Foreskin keratinocyte (primary cell): ENCODE measurements at places on chromosomes 3 and 15. TPM values are rescaled to one million over a fixed set of nuclear protein-coding genes. Genes with fewer than 3 reads are reported as not detected.

C3orf22 gene
- total RNA-seq: not detected in 2 replicates

CA12 gene
- 21.6 and 32.3 TPM in 2 replicates for total RNA-seq

GCNT3 gene
- not detected in 2 replicates for total RNA-seq

MESP1 gene
- 0.11 and 0.14 TPM in 2 replicates for total RNA-seq

DPPA2 gene
- not detected in 2 replicates for total RNA-seq

ZNF80 gene
- not detected in 2 replicates for total RNA-seq

GRCh38 chr15:85614059-85614458 is 180.7 kb downstream of the KLHL25 start:
- DNase-seq: no peak

DNA sequence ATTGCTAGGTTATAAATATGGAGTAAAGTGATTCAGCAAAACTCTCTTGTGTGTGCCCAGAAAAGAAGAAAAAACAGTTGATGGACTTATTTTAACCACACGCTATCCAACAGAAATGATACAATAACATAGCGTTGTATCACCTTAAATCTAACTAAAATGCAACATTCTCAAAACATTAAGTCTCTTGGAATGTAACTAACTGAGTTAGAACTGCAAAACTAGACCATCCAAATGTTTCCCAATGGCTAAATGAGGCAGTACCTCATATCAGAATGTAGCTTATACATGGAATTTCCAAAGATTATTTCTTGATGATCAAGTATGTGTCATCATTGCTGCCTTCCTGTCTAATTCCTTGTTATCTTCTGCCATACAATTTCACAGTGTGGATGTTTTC is 187.9 kb downstream of the CNTN3 start:
- DNase-seq: no peak

DNA sequence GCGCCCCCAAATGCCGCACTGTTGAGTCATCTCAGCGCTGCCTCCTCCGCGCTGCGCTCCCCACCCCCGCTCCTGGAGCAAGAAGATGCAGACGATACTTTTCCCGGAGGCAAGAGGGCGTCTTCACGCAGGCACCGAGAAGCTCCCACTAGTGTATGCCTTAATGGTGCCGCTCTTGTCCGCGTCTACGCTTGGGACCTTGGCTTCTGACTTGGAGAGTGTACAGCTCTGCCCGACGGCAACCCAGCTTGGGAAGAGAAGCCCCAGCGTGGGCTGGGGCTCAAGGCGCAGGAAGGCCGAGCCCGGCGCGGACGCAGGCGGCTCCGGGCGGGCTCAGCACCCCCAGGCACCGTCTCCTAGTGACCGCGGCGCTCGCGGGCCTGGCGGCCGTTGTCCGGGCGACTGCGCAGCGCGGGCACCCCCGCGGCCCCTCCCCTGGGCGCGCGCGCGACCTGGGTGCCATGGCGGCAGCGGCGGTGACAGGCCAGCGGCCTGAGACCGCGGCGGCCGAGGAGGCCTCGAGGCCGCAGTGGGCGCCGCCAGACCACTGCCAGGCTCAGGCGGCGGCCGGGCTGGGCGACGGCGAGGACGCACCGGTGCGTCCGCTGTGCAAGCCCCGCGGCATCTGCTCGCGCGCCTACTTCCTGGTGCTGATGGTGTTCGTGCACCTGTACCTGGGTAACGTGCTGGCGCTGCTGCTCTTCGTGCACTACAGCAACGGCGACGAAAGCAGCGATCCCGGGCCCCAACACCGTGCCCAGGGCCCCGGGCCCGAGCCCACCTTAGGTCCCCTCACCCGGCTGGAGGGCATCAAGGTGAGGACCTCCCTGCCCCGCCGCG is at the start of gene P4HTM:
TSS of gene P4HTM (plus strand) at position 446 of the 840 bp plus-strand sequence. CDS start at position 462, 16 bp downstream.
- DNase-seq: peak; percentile 71

GRCh38 chr3:173660645-173661299 is 263.2 kb downstream of the NLGN1 start:
- no peak for DNase-seq

DNA sequence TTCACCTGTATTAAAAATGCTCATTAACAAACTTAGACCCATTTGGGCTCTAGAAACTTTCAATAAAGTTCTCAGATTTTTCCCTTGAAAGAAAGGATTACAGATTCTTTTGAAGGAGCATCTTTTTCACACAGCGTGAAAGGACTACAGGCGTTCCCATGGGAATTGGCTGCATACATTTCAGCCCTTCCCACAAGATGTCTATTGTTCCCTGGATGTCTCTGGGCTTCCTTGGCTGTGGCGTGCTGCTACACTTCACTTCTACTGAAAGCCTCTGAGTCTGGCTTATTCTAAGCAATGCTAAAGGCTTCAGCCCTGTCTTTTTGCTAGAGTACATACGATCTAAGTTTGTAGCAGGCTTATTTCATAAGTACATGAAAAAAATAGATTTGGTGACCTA is 1.4 kb downstream of the VEPH1 start:
- DNase-seq: no peak

DNA sequence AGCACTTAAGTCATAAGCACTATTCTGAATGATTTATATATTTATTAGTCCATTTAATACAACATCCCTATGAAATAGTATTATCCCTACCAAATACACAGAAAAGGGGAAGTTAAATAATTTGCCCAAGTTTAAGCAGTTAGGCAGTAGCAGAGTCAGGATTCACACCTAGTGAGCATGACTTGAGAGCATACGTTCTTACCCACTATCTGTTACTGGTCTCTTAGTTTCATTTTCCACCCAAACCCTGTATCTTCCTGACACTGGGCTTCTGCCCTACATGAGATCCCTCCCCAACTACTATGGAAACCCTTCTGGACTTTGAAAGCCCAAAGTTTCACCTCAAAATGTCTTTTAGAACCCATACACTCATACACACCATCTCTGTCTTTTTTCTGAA is 4.4 kb upstream of the ATOSA start:
- DNase-seq: no peak

DNA sequence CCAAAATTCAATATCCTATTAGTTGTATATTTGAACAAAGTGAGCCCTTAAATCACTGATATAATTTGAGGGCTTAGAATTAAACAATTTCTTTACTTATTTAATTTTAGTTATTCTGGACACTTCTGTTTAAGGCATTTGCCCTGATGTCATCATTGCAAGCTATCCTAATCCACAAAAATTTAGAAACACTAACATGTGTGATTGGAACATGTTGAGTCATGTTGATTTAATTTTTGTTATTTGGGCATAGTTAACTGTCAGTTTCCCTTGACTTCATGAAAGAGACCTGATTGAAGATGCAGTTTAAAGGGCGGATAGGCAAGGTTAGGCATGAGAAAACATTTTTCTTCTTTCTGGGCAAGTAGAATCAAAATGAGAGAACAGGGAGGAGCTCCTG is 682.6 kb downstream of the ROBO1 start:
- peak; percentile 45 for DNase-seq

GRCh38 chr15:60480888-60481287 is 1.9 kb upstream of the ICE2 start:
- DNase-seq: no peak

DNA sequence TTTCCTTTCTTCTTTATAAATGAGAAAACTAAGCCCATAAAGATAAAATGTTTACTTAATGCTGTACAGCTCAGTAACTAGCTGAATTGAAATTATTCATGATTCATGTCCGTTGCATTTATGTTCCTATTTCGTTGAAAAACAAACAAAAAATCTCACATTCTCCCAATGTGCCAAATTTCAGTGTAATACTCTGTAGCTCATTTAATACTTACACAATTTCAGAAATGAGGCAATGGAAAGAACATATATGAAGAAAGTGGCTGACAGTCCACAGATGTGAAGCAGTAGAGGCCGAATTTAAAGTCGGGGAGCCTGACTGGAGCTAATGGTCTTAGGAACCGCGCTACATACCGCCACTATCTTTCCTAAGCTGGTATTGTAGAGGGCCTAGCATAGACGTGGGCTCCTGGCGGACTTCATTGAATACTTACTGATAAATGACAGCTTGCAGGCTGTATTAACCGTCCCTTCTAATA is 651 bp downstream of the PLSCR2 start:
- no peak for DNase-seq

GRCh38 chr15:40293905-40294895 is 11.3 kb upstream of the ANKRD63 start:
- no peak for DNase-seq

DNA sequence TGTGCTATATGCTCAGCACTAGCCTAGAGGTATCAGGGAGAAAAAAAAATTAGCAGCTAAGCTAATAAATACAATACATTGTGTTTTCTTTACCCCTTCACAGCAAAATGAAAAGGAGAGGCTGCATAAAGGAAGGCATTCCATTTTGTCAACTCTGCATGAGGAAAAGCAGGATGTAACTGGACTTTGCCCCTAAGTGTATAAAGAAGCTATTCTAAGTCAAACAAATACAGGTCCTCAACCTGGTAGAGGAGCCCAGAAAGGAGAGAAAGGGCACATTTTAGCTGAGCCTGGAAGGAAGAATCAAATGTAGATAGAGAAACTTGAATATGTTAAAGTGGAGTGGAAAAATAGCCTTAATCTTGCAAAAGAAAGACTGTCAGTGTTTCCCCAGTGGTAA is 89.0 kb upstream of the SPRED1 start:
- no peak for DNase-seq

DNA sequence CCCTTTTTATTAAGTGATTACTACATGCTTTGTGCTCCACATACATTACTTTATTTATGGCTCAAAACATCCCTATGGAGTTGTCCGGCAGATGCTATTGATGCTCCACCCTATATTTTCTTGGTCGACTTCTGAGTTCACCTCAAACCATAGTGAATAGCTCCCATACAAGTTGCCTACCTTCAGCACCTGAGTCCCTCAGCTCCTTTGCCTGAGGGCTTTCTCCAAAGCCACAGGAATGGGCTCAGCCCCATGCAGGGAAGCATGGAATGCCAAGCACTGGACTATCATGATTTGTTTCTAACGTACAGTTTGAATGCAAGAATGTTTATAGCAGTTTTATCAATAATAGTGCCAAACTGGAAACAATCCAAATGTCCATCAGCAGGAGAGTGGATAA is 124.8 kb upstream of the TNIK start:
- DNase-seq: peak; percentile 69

DNA sequence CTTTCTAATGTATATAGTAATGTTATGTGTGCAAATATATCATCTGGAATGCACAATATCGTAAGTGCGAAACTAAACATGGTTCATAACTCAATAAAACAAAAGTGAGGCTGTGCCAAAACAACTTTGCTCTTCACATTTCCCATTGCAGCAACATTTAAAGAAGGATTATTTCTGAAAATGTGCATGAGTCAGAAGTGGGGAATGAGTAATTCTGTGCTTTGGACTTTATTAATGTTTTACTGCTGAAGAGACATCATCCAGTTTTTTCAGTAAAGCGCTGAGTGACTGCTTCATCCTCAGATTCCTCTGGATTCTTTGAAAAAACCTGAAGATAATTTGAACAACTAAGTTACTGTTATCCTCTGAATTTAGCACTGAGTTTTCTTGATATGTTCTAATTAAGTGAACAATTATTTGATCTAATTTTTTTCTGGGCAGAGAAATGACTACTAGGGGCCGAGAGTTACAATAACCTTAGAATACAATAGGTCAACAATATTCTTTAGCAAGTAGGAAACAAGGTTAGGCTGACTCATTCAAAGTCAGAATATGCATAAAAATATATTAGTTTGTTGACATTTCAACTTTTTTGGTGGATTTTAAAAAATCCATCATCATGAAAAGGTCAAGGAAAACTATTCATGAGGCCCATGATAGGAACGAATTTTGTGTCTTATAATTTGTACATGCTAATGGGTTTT is 20.0 kb upstream of the PLCL2 start:
- DNase-seq: peak; percentile 44

- DNase-seq: no peak
These were observed 126.7 kb downstream of the MYLK start for GRCh38 chr3:123757281-123757940.

GRCh38 chr3:64863226-64864212 is 175.7 kb upstream of the ADAMTS9 start:
- DNase-seq: no peak
